ENCODE measurements at places on chromosomes 16 and 17. TPM values are rescaled to one million over a fixed set of nuclear protein-coding genes. Genes with fewer than 3 reads are reported as not detected.

- no peak for DNase-seq
Observed at GRCh38 chr17:43025290-43025657, 243 bp downstream of the RND2 start.

GRCh38 chr17:64564098-64564497 lies 57.3 kb downstream of the CEP95 start:
- no peak for DNase-seq

GRCh38 chr17:57152967-57153528 lies 68.0 kb downstream of the AKAP1 start:
- no peak for DNase-seq

GRCh38 chr16:12646490-12647274 lies 157.0 kb downstream of the CPPED1 start:
- DNase-seq, result no peak

DNA sequence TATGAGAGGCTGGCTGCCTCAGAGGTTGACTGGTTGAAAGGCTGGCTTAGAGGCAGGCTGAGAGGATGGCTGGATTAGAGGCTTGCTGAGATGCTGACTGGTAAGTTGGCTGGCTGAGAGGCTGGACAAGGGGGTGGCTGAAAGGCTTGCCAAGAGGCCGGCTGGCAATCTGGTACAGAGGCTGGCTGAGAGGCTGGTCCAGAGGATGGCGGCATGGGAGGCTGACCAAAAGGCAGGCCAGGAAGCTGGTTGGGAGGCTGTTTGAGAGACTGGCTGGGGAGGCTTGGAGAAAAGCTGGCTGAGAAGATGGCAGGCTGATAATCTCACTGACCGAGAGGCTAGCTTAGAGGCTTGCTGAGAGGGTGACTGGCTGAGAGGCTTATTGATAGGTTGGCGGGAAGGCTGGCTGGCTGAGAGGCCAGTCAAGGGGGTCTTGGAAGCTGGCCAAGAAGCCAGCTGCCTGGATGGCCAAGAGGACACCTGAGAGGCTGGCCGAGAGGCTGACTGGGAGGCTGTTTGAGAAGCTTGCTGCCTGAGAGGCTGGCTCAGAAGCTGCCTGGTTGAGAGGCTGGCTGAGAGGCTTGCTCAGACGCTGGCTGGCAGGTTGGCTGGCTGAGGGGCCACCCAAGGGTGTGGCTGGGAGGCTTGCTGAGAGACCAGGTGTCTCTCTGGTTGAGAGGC lies 34.2 kb upstream of the ACSM2B start:
- DNase-seq, result no peak

DNA sequence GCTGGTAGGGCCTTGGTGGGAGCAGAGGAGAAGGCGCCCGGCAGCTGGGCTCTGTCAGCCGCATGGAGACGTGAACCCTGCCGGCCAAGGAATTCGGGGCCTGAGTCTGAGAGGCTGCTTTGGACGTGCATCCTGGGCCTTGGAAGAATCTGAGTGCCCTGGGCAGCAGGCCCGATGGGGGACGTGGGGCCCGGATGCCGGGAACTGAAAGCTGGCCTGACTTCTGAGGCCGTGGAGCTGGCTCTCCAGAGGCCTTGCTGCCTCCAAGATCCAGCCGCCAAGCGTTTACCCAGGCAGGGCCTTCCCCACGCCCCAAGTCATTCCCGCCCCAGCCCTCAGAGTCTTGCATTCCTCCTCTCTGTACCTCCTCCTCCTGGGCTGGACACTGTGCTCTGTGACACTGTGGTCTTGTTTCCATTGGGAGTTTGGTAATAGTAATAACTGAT lies 37.2 kb downstream of the NKD1 start:
- no peak for DNase-seq

DNA sequence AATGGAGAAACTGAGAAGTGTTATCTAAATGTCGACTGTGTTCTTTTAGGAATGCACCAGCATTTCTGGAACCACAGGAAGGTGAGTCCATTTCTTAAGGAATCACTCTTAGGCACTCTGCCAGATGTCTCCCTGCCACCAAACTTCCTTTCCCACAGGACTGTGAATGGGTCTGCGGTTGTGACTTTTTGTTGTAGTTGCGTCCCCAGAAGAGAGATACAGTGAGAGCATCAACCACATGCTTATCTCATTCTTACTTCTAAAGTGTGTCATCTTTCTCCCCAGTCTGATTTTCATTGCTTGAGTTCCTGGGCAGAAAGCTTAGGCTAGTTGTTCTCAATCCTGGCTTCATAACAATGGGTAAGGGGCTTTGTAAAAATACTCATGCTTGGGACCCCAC lies 13.4 kb downstream of the ITPRIPL2 start:
- DNase-seq, result no peak

The KRTAP17-1 gene
- not detected for polyA plus RNA-seq

The TBC1D3H gene
- not detected for polyA plus RNA-seq
